Smooth muscle cell of the umbilical artery (primary cell): ENCODE measurements at places on chromosomes 13 and 19. TPM values are rescaled to one million over a fixed set of nuclear protein-coding genes. Genes with fewer than 3 reads are reported as not detected.

The RNF17 gene
- not detected in 2 replicates for total RNA-seq

The DOCK6 gene
- 11.0 and 20.7 TPM in 2 replicates for total RNA-seq

The KCNC3 gene
- total RNA-seq: under 0.01 and 0.14 TPM in 2 replicates

The GAPDHS gene
- not detected in 2 replicates for total RNA-seq

The COL4A1 gene
- 1,935 and 2,219 TPM in 2 replicates for total RNA-seq

The APOC4 gene
- total RNA-seq: not detected in 2 replicates

The CAPN12 gene
- 0.30 and 0.46 TPM in 2 replicates for total RNA-seq

The KIR3DL1 gene
- not detected in 2 replicates for total RNA-seq

The CEACAM21 gene
- total RNA-seq: not detected in 2 replicates

The CEBPA gene
- 0.14 and 0.30 TPM in 2 replicates for total RNA-seq

The PGLYRP1 gene
- total RNA-seq: not detected in 2 replicates
